ENCODE measurements at places on chromosomes 1 and 21. TPM values are rescaled to one million over a fixed set of nuclear protein-coding genes. Genes with fewer than 3 reads are reported as not detected.

GRCh38 chr1:15386164-15386749, 23.4 kb upstream of the EFHD2 start:
- no peak for DNase-seq

Gene BCAR3
- 54.3 TPM for total RNA-seq

GRCh38 chr1:63621075-63621474, 27.9 kb downstream of the PGM1 start:
- no peak for DNase-seq

DNA sequence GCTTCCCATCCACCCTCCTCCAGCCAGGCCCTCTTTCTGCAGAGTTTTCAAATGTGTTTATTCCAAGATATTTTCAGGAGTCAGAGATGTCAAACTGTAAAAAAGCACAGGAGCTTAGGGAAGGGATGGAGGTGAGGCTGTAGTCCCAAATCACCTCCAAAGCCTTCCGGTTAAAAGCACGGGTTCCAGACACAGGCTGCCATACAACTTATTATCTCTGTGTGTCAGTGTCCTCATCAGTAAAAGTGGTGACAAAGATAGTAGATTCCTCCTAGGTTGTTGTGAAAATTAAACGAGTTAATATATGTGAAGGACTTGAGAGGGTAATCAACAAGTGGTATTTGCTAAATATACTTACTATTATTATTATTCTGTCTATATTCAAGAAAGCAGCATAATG, 15.1 kb downstream of the S100A7A start:
- no peak for DNase-seq

Gene OR2T10
- not detected for total RNA-seq

Gene OR2L3
- total RNA-seq: not detected

Gene TRIM62
- total RNA-seq: 5.0 TPM

Gene ESRRG
- total RNA-seq: 1.1 TPM

Gene GNG12
- 191 TPM for total RNA-seq

DNA sequence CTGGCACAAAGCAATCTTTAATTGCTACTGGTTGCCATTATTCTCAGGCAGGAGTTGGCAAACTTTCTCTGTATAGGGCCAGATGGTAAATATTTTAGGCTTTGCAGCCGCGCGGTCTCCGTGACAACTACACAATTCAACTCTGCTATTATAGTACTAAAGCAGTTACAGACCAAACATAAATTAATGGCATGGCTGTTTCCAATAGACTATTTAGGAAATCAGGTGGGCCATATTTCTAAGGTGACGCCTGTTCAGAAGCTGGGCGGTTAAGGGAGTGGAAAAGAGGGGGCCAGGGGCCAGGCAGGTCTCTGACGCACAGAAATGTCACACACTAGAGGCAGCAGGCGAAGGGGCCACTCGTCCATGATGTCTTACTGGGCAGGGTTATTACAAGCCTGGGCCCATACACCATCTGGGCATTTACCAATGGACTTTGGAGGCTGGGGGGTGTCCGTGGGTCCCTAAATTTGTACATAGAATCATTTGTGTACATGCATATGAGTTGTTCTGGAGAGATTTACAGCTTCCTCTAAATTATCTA, 80.1 kb downstream of the STUM start:
- no peak for DNase-seq

- DNase-seq: no peak
These were observed 26.0 kb upstream of the RNF11 start for GRCh38 chr1:51210055-51210454.

Gene IFI6
- 8.3 TPM for total RNA-seq

- no peak for DNase-seq
These were observed 169.0 kb upstream of the AJAP1 start for GRCh38 chr1:4485398-4485797.

Gene HTR6
- not detected for total RNA-seq

Gene EVA1C
- total RNA-seq: 27.8 TPM

- no peak for DNase-seq
These were observed 190.4 kb downstream of the MIS18A start for GRCh38 chr21:32088471-32088870.

DNA sequence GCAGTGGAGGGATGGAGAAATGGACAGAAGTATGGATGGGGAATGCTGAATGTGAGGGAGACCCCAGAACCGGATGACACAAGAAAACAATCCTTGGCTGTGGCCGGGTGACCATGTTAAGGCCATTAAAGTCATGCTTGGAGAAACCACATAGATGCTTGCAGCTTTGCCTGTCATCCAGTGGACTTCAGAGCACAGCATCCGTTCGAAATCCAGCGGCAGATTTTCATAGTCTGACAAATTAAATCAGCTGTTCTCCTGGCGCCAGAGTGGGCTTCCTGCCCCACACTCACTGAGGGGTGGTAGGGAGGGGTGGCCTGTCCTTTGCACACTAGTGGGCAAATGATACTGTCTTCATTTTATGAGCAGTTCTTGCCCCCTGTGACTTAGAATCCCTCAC, 35.1 kb downstream of the ABCG1 start:
- no peak for DNase-seq

Gene CCNL2
- total RNA-seq: 151 TPM

GRCh38 chr1:228066416-228066815, 16.1 kb upstream of the ARF1 start:
- no peak for DNase-seq

DNA sequence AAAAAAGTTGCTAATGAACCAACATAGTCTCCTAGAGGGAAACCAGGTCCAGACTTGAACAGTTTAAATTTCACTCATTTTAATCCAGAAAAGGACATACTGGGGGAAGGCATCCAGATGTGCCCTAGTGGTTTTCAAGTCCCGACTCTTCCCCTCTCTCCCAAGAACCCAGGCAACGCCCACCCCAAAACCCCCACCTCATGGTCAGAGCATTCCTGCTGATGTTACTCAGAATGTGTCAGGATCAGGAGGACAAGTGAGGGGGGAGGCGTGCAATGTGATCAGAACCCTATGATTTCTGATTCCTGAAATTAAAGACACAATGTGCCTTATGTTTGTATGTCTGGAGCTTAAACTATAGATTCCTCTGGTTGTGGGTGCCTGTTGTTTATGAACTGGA, 1.6 kb upstream of the CTSK start:
- DNase-seq: no peak

Gene APOBEC4
- total RNA-seq: not detected

DNA sequence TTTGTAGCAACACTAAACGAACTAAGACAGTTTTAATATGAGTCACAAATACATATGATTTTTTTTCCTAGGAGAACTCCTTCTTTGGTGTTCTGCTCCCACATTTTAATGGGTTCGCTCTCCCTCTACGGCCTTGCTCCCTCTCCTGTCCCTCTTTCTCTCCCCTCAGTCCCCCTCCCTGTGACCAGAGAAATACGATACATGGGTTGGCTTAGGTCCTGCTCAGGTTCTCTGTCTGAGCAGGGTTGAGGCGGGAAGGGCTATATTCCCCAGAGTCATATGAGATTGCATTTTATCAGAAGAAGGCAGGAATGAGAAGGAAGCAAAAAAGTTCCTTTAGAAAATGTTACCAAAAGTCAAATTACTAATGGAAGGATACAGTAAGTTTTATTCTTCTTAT, 44.6 kb downstream of the UBE2U start:
- no peak for DNase-seq

Gene GNAT2
- not detected for total RNA-seq

DNA sequence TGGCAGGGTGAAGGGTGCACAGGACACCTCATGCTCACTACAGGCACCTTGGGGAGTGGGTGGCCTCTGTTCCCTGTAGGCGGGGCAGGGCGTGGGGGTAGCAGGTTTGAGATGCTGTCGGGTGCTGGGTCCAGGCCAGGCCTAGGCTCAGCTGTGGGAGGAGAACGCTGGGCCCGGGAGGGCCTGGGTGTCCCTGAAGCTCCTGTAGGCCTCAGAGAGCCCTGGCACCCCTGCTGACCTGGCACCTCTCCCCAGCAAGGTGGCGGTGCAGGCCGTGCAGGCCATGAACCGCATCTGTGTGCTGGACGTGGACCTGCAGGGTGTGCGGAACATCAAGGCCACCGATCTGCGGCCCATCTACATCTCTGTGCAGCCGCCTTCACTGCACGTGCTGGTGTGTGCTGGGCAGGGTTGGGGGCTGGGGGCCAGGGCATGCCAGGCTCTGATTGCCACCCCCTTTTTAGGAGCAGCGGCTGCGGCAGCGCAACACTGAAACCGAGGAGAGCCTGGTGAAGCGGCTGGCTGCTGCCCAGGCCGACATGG, 2.5 kb upstream of the GJC2 start:
- no peak for DNase-seq

GRCh38 chr1:153977250-153978240, at the start of gene JTB:
TSS of gene JTB (minus strand) at chr1:153977674. CDS start at chr1:153977252, 422 bp downstream.
- DNase-seq: peak; percentile 91

All from mucosa of descending colon (tissue), 3 donors.